ENCODE measurements at places on chromosomes 5 and 9. TPM values are rescaled to one million over a fixed set of nuclear protein-coding genes. Genes with fewer than 3 reads are reported as not detected.

DNA sequence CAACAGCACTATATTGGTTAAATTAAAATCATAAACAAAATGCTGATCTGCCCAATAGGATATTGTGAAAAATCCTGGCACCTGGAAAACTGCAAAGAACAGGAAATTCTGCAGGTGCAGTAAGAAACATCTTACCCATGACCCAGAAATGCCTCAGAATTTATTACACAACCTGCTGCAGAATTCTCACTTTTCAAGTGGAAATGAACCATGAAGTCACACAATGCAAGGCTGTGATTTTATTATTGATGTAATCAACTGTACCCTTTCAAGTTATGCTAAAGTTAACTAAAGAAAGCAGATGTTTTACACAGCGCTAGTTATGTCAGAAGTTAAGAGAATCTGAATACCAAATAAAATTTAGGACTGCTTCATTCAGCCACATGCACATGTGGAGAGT, 6.0 kb downstream of the STRBP start:
- no peak for DNase-seq

GRCh38 chr9:4866239-4866969, 73.7 kb downstream of the RCL1 start:
- no peak for DNase-seq

DNA sequence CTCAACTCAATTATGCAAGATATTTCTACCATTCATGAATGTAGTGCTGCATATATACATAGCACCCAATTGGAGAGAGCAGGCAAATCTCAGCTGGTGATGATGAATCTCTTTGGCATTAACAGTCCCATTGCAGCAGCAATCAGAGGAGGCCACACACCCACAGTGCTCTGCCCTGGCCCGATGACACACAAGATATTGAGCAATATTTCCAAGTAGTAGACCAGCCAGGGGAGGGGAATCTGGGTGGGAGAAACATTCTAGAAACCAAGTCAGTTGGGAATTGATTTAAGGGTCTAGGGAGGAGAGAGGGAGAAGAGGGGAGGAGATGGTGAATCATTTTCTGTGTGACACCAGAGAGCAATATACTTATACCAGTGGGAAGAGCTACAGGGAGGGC, 14.9 kb upstream of the C5orf63 start:
- no peak for DNase-seq

ARSI gene
- not detected for polyA plus RNA-seq

DNA sequence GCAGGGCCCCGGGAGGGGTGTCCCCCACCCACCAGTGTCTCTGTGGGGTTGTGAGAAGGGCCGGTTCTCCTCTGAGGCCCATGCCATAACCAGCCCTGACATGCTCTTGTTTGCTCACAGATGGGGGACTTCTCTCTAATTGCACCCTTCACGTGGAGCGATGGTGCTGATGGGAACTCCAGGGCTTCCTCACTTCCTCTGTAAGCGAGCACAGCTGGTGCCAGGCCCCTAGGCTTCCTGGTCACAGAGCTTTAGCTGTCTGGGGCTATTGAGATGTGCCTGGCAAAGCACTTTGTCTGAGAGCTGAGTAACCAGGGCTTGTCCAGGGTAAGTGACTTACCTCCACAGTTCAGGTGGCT, 36.4 kb downstream of the PHF2 start:
- peak; percentile 15 for DNase-seq

PCDHAC2 gene
- not detected for polyA plus RNA-seq

SPINK6 gene
- polyA plus RNA-seq: not detected

GRCh38 chr9:133460405-133461175, 812 bp downstream of the CACFD1 start:
- no peak for DNase-seq

SNCAIP gene
- polyA plus RNA-seq: 0.25 TPM

DNA sequence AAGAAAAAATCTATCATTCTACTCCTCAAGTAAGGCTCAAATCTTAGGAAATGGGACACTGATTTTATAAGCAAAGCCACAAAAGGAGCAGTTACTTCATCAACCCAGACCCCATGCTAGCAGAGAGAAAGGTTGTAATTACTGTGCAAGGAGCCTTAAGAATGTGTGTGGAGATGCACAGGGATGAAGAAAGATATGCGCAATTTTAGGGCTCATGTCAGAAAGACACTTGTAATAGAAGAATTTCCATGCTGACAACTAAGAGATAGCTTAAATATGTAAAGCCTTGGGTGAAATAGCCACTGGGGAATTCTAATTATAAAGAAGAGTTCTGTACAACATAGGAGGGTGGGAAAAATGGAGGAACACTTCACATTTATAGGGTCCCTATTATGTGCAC, 141.8 kb downstream of the CRB2 start:
- DNase-seq: no peak

PLEKHG4B gene
- 0.01 TPM for polyA plus RNA-seq

DNA sequence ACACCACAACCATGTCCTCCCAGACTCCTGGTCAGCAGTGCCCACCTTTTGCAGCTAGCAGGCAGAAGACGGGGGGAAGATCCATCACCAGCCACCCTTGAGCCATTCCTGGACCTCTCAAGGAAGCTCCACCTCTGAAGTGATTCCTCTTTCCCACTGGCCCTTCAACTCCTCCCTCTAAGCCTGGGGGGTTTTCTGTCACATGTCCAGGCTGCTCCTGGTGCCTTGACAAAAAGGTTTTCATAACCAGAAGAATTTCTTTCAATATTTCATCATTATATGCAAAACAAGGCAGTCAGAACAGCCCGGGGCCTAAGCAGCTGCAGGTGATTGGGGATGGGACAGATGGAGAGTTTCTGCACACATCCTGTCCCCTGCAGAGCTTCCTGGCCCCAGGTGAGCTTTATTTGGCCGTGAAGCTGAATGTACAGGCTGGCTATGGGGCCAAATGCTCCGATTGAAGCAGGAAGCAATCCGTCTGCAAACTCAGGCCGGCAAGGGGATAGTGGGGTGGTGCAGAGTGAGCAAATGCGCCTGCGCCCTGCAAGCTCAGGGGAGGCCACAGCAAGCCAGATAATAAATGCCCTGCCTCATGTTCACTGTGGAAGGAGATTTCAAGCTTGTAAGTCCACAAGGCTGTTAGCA, 173.5 kb downstream of the C5orf15 start:
- no peak for DNase-seq

- no peak for DNase-seq
Measured at GRCh38 chr5:161096581-161096980, 244.6 kb upstream of the ATP10B start.

DNA sequence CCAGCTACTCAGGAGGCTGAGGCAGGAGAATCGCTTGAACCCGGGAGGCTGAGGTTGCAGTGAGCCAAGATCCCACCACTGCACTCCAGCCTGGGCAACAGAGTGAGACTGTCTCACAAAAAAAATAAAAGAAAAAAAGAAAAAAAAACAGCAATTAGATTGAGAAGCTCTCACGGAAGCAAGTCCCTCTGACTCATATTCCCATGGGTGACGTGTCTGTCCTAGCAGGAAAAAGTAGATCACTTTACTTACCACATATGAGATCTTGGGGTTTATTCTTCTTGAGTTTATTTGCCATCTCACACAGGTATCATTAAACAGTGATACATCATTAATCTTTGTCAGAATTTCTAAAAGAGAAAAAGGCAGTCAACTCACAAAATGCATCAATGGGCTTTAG, 62.6 kb downstream of the SUSD1 start:
- no peak for DNase-seq

PTRH1 gene
- 38.2 TPM for polyA plus RNA-seq

DNA sequence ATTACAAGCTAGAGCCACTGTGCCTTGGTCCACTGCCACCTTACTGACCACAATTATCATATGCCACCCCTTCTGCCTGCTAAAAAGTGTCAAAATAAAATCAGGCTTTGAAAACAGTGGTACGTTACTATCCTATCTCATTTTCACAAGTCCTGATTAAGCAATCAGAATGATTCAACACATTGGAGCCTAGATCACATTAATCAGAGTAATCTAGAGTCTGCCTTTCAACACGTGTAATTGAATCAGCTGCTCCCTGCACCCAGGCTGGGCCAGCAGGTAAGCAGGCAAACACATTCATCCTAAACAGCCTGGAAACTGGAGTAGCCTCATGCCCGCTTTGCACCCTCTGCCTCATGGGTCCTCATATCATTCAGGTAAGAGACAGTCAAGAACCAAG, 186.2 kb downstream of the DCP2 start:
- no peak for DNase-seq

GRCh38 chr5:179438011-179438441, 92.8 kb upstream of the ADAMTS2 start:
- DNase-seq: no peak

GFI1B gene
- not detected for polyA plus RNA-seq

DNA sequence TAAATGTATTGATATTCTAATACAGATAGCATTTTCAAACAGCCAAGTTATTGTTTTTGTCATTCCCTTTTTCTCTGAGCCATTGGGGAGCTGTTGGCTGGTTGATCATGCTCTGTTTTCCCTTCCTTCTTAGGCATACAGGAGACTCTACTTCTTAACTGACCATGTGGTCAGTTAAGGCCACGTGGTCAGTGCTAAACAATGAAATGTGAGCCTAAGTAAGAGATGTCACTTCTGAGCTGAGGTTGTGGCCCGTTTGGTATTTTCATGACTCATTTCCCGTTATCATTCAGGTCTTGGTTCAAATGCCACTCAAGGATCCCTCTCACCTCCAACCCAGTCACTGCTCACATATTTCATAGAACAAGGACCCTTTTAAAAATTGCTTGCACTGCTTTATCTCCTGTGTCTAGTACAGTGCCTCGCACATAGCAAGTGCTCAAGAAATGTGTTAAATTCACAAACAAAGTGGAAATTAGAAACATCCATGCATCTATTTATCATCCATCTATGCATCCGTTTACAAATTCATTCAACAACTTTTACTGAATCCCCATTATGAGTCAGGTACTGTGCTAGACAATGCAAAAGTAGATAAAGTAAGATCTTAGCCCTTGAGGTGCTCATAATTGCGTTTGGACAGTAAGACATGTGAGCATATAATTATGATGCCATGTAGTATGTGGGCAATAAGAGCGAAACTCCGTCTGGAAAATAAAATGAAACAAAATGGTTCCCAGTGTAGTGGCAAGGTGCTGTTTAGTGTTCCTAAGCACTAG, 50.7 kb downstream of the ARRDC3 start:
- DNase-seq: no peak

RNF183 gene
- not detected for polyA plus RNA-seq

NR6A1 gene
- polyA plus RNA-seq: 2.6 TPM

DNA sequence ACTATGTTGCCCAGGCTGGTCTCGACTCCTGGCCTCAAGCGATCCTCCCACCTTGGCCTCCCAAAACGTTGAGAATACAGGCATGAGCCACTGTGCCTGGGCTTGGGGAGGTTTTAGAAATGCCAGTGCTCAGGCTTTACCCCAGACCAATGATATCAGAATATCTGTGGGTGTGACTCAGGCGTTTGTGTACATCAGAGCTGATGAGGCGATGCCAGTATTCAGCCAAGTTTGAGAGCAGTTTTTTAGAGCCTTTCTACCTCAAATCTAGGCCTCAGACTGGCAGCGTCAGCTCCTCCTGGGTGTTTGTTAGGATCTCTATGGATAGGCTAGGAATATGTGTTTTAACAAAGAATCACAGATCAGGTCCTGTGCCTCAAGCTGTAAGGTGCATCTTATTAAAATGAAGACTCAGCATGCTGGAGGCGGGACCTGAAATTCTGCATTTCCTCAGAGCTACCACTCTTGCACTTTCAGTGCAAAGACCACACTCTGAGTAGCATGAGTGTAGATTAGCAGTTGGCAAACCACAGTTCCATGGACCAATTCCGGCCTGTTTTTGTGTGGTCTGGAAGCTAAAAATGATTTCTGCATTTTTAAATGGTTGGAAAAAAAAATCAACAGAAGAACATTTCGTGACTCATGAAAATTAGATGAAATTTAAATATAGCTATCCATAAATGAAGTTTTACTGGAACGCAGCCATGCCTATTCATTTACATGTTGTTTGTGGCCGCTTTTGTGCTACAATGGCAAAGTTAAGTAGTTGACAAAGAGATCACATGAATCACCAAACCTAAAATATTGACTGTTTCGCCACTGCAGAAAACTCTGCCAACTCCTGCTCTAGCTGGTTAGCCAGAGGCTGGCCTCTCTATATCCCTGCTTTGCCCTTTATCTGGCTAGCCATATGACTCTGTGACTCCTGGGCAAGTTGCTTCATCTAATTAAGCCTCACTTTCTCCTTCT, 92.2 kb downstream of the KLF4 start:
- no peak for DNase-seq

DNA sequence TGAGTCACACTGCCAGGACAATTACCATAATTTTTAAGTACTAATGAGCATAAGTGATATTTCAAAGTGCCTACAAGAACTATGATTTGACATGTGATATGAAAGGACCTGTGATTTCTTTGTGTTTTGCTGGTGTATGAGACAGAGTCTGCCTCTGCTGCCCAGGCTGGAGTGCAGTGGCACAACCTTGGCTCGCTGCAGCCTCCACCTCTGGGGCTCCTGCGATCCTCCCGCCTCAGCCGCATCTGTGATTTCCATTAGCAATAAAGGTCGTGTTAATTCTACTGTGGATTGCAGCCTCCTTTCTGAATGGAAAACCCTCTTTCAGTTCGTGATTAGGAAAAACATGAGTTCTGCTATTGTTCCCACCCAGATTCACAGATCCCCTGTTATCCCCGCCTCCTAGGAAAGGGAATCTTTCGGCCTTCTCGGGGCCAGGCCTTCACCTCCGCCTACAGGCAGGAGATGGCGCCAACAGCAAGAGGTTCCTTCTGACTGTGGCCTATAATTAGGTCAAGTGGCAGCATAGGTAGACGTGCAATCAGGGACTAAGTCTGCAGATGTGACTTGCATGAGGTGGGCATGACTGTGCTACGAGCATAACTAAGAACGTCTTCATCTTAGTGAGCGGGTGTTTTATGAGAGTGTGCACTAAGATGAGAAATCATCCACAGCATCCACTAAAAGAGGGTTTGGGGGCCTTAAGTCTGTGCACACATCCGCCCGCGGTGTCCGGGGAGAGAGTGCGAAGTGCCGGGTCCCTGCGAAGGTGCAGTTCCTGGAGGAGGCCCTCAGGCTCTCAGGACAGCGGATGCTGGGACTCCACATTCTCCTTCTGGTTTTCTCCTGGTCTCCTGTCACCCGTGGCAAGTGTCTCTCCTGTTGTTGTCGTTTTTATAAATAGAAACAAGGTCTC, 23.1 kb downstream of the TRIM7 start:
- DNase-seq: no peak

DNA sequence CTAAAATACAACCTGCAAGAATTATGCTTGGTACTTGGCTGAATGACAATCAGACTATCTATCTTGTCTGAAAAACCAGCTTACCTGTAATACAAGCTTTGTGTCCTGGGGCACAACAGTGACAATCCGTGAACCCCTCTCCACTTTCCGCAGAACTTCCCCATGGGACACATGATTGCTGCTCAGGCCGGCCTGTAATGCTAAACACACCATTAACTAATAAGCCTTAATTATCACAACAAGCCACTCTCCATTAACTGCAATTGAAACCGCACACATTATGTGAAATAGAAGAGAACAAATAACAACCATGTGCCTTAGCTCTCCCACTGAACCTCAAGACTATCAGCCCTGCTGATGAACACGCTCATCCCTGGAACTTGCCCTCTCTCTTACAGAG, 33.7 kb downstream of the ELP1 start:
- DNase-seq: no peak

RGS7BP gene
- not detected for polyA plus RNA-seq

All from GM12878 (cell line).